ENCODE measurements at places on chromosomes 16 and 17.

DNA sequence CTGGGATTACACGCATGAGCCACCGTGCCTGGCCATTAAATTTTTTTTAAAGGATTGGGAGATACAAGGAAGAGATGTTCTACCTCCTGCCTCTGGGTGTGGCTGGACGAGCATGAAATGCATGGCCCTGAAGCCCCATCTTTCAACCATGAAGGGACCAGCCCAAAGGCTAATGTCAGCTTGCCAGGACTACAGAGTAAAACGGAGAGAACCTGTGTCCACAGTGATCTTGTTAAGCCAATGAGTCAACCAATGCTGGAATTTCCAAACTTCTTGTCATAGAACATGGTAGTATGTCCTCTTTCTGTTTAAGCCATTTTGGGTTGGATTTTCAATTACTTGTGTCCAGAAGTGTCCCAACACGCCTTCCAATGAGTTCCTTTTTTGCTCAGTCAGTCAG, 71.3 kb downstream of the RTN4RL1 start:
- DNase-seq: no peak

- DNase-seq: no peak
These were observed 738.8 kb upstream of the RBFOX1 start for GRCh38 chr16:6593799-6594198.

- DNase-seq: peak; percentile 11
These were observed 94.2 kb downstream of the HELZ start for GRCh38 chr17:67150826-67151225.

GRCh38 chr16:53841884-53842283, 137.9 kb downstream of the FTO start:
- DNase-seq: no peak

DNA sequence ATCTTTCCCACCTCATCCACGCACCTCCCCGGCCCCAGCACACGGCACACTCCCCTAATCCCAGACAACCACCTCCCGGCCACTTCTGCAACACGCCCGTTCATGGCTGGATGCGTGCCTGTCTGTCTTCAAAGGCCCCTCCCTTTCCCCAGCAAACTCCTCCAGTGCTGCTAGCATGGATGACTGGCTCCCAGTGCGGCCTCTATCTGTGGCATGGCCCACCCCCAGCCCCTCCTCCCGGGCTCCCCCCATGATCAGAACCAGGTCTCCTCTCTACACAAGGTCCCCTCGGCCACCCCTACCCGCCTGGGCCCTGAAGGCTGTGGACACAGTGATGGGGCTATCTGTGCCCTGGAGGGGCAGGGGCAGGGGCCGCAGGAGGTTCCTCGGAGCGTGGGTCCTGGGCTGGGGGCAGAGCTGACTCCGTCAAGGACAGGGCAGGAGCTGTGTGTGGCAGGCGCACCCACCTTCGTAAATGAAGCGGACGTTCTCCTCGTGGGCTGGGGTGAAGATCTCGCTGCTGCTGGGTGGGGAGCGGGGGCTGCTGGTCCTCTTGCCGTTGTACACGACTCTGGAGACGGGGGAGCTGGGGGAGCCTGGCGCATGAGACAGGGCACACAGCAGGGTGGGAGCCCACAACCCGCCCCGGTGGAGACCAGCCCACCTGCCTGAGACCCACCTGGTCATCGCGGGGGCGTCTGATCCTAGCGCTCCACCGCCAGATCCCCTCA, 9.1 kb downstream of the MCRIP1 start:
- DNase-seq: no peak

DNA sequence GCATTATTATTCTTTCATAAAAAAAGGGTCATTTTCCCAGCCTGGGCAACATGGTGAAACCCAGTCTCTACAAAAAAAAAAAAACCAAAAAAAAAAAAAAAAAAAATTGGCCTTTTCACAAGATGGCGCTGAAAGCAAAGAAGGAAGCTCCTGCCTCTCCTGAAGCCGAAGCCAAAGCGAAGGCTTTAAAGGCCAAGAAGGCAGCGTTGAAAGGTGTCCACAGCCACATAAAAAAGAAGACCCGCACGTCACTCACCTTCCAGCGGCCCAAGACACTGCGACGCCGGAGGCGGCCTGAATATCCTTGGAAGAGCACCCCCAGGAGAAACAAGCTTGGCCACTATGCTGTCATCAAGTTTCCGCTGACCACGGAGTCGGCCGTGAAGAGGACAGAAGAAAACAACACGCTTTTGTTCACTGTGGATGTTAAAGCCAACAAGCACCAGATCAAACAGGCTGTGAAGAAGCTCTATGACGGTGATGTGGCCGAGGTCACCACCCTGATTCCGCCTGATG, 4.9 kb upstream of the PGAP6 start:
- peak; percentile 25 for DNase-seq

DNA sequence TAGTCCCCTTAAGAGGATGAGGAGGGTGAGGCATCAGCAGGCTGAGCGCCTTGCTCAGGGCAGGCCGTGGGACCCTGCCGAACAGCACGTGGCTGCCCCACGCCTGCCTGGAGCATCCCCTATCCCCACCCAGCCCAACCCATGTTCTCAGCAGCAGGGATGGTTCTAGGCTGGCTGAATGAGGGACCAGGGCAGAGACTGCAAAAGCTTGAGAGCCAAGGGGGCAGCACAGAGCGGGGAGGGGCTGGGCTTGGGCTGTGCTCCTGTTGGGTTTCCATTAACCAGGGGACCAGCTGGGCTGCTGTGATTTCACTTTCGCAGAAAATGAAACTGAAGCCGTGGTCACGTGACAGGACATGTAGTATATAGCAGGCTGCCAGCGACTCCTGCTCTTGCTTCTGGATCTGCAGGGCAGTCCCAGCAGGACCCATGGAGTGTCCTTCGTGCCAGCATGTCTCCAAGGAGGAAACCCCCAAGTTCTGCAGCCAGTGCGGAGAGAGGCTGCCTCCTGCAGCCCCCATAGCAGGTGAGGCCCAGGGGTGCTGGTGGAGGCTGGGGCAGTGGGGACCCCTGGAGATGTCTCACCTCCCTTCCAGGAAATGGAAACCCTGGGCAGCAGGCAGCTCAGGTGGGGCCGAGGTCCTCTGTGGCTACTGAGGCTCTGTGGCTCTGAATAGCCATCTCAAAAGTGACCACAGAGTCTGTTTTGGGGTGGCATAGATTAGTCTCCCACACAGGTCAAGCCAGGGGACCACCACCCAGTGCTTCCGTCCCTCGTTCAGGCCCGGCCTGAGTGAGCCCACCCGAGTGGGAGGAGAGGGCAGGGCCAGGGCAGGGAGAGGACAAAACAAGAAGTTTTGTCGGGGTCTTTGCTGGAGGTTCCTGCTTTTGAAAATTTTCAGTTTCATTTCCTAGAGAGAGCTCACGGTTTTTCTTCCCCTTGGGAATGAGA, 2.9 kb downstream of the RNF213 start:
- no peak for DNase-seq

DNA sequence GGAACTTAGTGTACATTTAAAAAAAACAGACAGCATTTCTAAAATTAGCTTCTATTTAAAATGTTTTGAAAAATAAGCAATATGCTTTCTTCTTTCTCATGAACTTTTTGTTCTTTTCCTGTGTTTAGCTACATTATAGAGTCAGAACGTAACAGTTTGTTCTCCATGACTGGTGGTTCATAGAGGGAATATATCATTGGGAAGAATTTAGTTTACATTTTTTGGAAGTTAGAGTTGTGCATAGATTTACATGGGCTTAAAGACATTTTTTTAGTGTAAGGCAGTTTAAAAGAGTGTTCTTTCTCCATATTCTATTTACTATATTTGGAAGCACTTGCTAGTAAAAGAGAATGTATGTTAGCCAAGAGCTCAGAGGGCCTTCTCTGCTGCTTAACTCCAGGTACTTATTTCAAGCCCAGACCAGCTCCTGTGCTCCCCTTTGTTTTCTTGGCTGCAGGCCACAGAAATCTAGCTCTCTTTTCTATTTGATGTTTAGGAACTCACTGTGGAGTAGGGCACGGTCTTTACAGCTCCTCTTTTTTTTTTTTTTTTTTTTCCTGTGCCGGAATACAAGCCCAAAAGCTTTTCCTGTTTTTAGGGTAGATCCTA, 20.2 kb downstream of the AP2B1 start:
- DNase-seq: no peak

DNA sequence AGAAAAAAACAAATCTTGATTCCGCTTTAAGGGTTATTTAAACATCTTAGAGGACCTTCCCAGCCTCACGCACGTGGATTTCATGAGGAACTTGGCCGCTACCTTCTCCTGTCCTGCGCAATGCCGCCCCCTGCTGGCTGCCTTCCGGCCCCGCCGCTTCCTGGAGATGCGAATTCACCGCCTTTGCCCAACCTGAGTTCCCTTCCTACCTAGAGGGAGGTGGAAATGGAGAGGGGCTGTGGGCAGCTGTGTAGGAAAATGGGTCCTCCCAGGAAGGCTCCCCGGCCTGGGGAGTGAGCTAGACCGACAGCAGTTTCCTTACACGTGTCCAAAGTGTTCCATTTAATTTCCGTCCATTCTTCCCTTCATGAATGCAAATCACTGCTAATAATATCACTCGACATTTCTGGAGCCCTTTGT, 1.0 kb upstream of the ABCC12 start:
- DNase-seq: peak; percentile 67
